ENCODE measurements at places on chromosomes 7 and 10.

DNA sequence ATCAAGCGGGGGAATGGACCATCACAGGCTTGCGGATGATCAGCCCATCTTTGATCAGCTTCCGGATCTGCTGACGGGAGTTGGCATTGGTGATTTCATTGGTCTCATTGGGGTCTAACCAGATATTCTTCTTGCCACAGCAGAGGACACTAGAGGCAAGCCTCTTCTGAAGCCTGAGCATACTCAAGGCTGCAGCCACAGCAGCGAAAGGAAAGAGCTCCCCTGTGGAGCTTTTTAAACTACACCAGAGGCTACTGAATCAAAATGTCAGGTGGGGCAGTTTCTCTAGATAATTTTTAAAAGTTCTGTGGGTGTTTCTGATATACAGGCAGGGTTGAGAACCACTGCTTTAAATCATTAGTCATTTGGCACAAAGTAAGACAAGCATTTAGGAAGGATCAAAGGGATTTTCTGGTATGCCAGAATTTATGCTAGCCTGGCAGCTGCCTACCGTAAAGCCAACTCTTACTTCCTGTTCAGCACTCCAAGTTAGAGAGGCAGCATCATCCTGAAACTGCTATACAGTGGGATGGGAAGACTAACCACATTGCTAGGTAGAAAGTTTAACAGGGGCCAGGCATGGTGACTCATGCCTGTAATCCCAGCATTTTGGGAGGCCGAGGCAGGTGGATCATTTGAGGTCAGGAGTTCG, 7.0 kb downstream of the NAPEPLD start:
- no peak for DNase-seq

DNA sequence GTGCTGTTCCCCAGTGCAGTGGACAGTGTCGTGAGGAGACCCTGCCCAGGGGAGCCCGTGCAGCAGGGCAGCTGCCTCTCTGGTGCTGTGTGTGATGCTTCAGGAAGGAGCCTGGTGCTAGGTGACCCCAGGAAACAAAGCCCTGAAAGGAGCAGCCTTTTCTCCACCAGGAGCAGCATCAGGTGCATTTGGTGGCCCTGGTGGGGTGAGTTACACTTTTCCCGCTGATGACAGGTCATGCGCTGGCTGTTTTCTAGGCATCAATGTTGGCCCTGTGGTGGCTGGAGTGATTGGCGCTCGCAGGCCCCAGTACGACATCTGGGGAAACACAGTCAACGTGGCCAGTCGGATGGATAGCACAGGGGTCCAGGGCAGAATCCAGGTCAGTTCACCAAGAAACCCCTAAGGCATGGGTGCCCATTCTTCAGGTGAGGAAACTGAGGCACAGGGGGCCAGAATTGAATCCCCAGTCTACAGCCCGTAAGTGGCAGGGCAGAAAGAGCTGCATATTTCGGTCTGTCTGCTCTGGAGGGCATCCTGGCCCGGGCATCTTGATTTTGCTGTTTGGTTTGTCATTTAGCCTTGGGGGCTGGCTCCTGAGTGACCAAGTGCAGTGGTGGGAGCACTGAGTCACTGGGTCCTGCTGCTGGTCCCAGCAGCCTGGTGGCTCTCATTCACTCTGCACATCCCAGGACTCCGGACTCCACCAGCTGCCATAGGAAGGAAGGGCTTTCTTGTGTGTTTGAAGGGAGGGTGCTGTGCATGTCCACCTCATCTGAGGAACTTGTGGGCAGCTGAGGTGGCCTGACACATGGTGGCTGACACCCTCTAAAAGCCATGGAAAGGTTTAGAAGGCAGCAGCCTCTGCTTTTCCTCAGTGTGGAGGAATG, 136.3 kb downstream of the ADCY1 start:
- DNase-seq = no peak

- DNase-seq = no peak
Observed at GRCh38 chr7:47501406-47501805, 80.5 kb downstream of the TNS3 start.

- no peak for DNase-seq
Observed at GRCh38 chr10:25978771-25979170, 44.7 kb downstream of the MYO3A start.

GRCh38 chr7:50731703-50732582, 50.8 kb downstream of the GRB10 start:
- DNase-seq = no peak

GRCh38 chr10:18261768-18262231, 121.6 kb downstream of the CACNB2 start:
- DNase-seq = no peak

DNA sequence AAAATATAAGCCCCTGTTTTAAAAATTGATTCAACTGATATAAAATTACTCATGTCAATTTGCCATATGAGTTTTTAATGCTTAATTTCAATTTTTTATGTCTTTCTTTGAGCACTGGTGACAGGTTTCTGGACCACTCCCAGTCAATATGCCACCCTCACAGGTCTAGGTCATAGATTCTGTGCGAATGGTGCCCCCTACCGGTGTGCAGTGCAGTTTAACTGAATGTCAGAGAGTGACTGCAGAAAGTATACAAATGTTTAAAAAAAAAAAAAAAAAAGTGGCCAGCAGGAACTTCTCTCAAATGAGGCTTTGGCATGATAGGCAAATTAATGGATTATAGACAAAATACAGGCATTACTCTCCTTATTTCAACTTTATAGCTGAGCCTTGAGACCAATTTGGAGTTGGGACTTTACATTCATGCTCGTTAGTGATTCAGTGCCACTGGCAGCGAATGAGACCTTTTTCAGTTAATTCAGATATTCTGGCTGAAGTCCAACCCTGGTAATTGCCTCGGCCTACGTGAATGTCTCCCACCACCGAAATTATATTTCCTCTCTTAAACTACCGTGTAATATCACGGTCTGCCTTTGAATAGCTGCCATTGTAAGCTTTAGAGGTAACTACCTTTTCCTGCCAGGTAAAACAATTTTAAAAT, 427.6 kb downstream of the PHTF2 start:
- peak; percentile 47 for DNase-seq

DNA sequence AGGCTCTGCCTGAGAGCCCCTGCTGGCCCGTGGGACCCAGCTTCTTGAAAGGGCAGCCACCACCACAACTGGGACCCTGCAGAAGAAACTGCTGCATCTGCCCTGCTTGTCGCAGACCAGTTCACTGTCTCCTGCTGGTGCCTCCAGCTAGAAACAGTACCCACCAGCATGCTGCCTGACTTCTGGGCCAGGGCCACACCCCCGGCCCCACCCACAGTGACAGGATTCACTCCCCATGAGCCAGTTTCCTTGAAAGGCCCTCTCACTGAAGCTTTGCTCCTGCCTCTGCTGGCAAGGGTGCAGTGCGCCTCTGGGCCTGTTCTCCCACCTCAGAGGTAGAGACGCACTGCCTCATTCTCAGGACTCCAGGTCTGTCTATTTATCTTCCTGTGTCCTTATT, 32.4 kb downstream of the ANXA11 start:
- peak; percentile 24 for DNase-seq

DNA sequence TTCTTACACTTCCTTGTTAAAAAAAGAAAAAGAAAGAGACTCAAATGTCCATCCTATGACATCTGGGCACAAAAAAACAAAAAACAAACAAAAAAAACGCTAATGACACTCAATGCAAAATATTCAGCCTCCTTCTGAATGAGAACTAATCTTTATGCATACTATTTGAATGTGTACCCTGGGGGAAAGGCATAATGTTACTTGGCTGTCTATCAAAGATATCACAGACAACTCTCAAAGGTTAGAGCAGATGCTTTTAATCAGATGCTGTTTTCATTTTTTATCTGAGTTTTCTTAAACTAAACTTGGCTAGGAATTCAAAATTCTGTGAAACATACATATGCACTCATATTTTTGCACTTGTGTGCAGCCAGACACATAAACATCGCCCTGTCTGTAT, 745.8 kb downstream of the CNTNAP2 start:
- DNase-seq = no peak

DNA sequence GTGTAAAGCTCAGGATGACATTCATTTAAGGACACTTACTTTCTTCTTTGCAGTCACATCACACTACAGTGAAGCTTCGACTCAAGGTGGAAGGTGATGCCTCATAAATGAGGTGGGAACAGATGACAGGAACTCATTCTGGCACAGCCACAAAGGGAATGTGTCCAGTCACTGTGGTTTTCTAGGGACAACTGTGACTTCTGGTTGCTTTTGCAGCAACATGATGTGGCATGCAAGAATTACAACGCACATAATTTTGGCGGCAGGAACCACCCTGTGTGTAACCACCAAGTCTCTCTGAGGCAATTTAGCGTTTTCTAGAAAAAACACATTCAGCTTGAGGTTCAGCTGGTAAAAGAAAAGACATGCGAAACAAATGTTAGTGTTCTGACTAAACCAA, 32.0 kb upstream of the FERD3L start:
- DNase-seq = no peak

DNA sequence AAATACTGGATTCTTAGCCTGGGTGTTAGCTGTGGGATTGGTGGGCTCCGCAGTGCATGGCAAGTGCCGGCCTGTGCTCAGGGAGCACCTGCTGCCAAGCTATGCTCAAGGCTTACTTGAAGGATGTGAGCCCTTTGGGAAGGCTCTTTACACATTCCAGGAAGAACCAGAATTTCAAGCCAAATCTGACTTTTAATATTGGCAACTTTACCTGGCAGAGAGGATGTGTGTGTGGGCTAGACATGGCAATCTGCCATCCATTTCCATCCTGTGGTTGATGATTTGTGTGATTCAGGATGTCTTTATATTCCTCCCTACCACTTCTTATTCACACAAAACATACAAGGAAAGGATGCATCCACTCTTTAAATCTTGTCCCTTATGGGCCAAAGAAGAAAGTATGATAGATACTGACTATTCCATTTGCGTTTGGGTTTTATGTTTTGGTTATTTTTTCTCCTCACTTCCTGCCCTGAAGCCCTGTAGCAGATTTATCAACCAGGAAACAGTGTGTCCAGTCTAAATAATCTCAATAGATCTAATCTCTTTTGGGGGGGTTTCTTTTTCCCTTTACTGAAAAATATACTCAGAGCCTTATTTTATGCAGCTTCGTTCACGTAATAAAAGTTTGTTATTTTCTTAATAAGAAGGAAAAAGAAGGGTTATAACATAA, 247.1 kb downstream of the COBL start:
- no peak for DNase-seq

GRCh38 chr7:81934596-81935301, 164.9 kb upstream of the HGF start:
- DNase-seq = no peak

DNA sequence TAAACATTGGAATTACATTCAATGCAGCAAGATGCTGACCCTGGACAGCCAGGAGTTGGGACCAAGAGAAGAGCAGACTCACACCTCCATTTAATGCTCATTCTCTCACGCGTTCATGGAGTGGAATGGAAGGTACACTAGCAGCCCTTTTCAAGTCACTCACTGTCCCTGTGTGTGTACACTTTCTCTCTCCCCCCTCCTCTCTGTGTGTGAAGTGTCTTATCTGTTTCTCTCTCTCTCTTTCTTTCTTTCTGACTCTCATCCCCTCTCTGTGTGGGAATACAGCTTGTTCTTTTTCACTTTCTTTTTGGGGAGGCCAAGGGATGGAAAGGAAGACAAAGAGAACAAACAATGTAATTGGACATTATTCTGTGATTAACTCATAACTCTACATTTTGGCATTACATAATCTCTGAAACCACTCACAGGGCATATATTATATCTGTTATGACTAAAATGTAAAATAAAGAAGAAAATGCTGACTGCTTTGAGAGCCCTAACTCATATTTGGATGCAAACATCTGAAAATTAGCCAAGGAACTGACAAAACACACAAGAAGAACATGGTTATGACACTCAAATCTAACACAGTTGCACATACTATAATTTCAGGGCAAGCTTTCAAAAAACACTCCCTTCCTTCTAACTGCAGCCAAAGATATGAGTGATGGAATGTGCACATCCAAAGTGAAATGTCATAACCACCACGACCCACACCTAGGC, 188.8 kb downstream of the PARD3 start:
- no peak for DNase-seq

DNA sequence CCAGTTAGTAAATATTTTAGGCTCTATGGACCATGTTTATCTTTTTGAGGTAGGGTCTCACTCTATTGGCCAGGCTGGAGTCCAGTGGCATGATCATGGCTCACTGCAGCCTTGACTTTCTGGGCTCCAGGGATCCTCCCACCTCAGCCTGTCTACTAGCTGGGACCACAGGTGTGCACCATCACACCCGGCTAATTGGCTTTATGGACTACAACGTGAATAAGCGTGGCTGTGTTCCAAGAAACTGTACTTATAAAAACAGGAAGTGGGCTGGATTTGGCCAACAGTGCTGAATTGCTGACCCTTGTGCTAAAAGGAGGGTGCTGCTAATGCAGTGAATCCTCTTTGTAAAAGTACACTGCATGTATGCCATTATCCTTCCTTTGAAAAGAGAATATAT, 111.7 kb upstream of the CDK13 start:
- DNase-seq = peak; percentile 59

GRCh38 chr10:78301891-78302738, 268.5 kb downstream of the RPS24 start:
- DNase-seq = no peak

DNA sequence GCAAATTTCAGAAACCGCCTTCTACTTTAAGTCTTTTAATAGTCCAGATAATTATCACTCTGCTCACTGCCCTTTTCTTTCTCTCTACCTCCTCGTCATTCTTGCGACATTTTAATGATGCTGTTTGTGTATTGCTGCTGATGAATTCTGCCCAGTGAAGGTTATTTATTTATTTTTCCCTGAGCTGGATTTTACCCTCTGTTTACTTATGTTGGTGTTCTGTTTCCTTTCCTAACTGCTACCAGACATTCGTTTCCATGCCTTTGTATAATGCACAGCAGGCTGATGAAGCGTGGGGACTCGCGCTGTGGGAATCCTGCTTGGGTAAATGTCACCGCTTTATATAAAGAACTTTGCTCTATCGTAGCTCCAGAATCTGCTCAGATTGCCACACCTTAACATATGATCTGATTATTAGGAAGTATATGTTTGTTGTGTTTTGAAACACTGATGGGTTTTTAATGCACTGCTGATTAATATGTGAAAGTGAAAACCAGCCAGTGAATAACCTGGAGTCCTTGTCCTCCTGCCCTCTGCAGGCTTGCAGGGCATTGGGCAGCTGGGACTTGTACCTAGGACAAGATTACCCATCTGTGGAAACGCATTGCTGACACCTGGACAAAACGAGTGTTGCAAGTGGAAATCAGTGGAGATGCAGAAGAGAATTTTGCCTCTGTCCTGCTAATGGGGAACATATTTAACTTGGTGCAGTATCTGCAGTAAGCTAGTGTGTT, 291.5 kb downstream of the SDK1 start:
- peak; percentile 95 for DNase-seq

DNA sequence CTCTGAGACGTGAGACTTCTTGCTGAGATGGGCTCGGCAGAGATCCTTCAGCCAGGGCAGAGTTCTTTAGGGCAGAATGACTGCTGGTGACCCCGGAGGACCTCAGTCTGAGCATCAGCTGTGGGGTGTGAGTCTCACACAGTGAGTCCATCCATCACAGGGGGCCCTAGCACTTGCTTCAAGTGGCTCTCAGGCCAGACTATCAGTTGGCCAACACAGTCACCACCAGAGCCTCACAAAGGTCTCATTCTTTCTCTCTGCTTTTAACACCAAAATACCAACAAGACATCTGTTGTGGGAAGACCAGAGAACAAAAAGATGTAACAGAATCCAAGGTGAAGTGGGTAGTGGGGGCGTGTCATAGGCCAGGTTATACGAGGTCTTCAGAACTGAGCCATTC, 345.6 kb upstream of the NRP1 start:
- peak; percentile 3 for DNase-seq

- DNase-seq = no peak
Observed at GRCh38 chr10:59337201-59337652, 25.1 kb downstream of the FAM13C start.
